Heart left ventricle (tissue), 16 donors: ENCODE measurements at places on chromosomes 11 and 22. TPM values are rescaled to one million over a fixed set of nuclear protein-coding genes. Genes with fewer than 3 reads are reported as not detected.

The ELF5 gene
- total RNA-seq: not detected

GRCh38 chr11:60970369-60970774 is 1.1 kb upstream of the CD6 start:
- DNase-seq: peak; percentile 57

GRCh38 chr11:36463781-36464180 is 46.3 kb downstream of the TRAF6 start:
- no peak for DNase-seq

The NRIP3 gene
- total RNA-seq: 3.4 TPM

GRCh38 chr22:46737976-46738646 is at the start of gene CERK:
Gene CERK (minus strand): TSS chr22:46738252. CDS start chr22:46738148, 104 bp downstream.
- peak; percentile 90 for DNase-seq

The PRG3 gene
- not detected for total RNA-seq

The KRTAP5-7 gene
- not detected for total RNA-seq

The CSTPP1 gene
- total RNA-seq: 14.6 TPM

DNA sequence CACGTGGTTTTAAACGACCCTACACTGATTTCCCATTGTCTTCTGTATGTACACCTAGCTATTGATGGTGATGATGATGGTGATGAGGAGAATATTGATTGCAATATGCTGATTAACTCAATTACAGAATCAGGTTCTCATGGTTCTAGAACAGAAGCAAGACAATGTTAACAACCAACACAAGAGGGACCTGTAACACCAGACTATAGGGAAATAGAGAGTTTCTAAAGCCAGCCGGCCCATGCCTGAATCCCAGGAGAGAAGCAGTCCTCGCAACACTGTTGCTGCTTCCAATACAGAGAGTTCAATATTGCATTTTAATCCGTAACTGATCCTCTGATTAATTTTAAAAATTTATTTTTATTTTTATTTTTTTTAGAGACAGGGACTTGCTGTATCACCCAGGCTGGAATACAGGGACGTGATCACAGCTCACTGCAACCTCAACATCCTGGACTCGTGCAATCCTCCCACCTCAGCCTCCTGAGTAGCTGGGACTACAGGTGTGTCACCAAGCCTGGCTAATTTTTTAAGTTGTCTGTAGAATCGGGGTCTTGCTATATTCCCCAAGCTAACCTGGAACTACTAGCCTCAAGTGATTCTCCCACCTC is 22.2 kb upstream of the UBASH3B start:
- DNase-seq: peak; percentile 19

The EHF gene
- total RNA-seq: 0.83 TPM

GRCh38 chr11:106594751-106595351 is 423.4 kb downstream of the GUCY1A2 start:
- no peak for DNase-seq
